ENCODE measurements at places on chromosomes 6 and 20.

DNA sequence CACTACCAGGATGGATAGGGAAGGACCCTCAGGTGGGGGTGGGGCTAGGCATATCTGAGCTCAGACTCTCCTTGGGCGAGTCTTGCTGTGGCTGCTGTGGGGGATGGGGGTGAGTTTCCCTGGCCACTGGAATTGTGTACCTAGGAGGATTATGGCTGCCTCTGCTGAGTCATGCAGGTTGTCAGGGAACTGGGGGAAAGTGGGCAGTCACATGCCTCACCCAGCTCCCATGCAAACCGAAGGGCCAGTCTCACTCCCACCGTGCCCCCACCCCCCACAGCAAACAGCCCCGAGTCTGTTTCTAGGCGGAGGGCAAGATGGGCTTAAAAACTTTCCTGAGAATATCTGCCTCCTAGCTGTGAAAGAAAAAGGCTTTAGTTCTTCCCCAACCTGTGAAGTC lies 210.3 kb upstream of the FERMT1 start:
- no peak for DNase-seq

DNA sequence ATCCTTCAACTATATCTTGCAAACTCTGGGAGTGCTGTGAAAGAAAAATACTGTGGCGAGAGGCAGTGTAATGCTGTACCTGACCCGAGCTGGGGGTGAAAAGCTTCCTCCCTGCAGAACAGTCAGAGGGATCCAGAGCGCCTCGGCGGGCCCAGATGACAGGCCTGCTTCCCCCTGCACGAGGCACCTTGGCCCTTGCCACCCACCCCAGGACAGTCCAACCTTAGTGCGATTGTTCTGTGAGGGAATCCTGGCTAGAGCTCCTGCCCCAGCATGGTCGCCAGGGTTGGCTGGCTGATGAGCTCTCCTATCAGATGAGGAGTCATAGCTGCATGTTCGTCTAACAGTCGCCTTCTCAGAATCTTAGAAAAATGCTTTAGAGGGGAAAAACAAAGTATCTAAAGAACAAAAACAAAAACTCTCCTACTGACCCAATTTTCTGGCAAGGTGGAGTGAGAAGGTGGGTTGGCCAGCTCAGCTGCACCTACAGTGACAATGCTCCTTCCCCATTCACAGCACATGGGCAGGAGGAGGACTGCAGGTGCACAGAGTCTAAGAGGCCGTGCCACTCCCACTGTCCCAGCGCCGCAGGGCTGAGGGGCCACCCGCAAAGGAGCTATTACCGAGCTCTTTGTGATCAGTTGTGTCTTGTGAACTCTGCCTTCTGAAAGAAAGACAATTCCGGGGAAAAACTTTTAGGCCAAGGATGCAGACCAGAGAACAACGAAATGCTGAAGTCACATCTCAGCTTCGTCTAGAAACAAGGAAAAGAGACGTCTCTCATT lies 28.6 kb upstream of the GPR6 start:
- DNase-seq, result no peak

- DNase-seq, result no peak
These were observed 272.0 kb downstream of the PACRG start for GRCh38 chr6:162999575-163000285.

GRCh38 chr6:15148356-15148946 lies 97.4 kb upstream of the JARID2 start:
- no peak for DNase-seq

DNA sequence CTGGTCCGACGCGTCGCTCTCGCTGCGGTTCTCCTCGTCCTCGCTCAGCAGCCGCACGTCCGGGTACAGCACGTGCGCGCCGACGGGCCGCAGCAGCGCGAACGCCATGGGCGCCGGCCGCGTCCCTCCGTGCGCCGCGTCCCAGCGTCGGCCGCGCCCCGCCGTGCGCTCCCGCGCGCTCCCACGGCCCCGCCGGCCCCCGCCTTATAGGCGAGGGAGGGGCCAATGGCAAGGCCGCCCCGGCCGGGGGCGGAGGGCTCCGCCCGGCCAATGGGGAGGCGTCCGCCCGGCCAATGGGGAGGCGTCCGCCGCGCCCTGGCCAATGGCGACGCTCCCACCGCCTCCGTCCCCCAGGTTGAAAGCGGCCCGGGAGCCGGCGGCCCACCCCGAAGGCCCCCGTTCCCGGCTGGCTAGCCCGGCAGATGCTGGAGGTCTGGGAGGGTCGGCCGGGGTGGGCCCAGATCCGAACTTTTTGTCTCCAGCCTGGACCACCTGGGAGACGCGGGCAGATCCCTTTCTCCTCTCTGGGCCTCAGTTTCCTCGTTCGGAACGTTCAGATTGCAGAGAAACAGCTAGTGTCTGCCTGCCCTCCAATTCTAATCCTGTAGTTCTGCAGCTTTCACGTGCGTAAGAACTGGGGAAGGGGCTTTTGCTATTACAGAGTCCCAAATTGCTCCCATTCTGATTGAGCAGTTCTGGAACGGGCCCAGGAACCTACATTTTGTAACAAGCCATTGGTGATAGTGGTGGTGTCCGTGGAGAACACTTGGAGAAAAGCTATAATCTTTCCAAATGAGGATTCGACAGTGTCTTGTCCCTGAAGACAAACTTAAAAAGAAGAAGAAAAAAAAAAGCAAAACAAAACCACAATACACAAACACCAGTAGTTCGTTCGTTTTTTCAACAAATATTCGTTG lies at the start of gene TCF15:
Gene TCF15, minus strand, starts transcription at position 180 of the 917 bp plus-strand sequence. Its CDS starts 72 bp downstream, at position 108.
- DNase-seq, result no peak

GRCh38 chr6:89034586-89035251 lies 45.8 kb upstream of the PNRC1 start:
- DNase-seq, result no peak
